Common myeloid progenitor, CD34-positive (primary cell): ENCODE measurements at places on chromosomes 3 and 15.
A peak's percentile ranks its signal among the peaks of the same experiment; 100 is the strongest.

DNA sequence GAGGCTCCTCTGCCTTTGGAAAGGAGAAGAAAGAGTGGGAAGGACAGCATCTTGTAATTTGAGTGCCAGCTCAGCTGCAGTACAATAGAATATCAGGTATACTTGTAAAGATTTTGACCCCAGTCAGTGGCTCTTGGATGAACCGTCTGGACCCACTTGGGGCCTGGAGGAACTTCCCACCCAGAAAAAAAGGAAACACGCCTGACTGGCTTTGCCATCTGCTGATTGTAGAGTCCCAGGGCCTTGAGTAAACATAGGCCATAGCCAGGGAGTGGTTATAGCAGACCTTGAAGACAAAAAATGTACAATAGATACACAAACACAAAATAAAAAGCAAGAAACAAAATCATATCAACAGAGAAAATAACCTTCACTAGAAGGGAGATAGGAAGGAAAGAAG is 112.1 kb downstream of the GOLIM4 start:
- no peak overlapping the region for H3K4me3 ChIP-seq
- no peaks in the 10 kb centered on the region for H3K36me3 ChIP-seq
- H3K27me3 ChIP-seq: no peaks in the 10 kb centered on the region

DNA sequence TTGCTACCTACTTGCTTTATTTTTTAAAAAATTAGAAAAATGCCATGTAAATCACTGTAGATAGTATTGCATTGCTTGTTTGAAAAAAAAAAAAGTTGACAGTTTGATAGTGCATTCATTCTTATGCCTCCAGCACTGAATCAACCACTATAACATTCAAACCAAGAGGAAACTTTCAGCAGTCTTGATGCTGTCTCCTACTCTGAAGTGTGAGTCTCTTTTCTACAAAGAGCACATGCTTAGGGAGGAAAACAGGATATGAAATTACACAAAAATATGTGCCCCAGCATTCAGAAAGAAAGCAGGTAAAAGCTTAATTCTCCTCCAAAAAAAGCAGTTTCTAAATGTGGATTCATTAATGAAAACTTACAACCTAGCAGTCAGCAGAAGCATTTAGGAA is 78.3 kb downstream of the ZBTB20 start:
- DNase-seq: no peak
- H3K27me3 ChIP-seq: no peaks in the 10 kb centered on the region
- no peaks in the 10 kb centered on the region for H3K4me1 ChIP-seq
- peaks cover 8% of the 10 kb centered on the region for H3K36me3 ChIP-seq
- no peak overlapping the region for H3K4me3 ChIP-seq

DNA sequence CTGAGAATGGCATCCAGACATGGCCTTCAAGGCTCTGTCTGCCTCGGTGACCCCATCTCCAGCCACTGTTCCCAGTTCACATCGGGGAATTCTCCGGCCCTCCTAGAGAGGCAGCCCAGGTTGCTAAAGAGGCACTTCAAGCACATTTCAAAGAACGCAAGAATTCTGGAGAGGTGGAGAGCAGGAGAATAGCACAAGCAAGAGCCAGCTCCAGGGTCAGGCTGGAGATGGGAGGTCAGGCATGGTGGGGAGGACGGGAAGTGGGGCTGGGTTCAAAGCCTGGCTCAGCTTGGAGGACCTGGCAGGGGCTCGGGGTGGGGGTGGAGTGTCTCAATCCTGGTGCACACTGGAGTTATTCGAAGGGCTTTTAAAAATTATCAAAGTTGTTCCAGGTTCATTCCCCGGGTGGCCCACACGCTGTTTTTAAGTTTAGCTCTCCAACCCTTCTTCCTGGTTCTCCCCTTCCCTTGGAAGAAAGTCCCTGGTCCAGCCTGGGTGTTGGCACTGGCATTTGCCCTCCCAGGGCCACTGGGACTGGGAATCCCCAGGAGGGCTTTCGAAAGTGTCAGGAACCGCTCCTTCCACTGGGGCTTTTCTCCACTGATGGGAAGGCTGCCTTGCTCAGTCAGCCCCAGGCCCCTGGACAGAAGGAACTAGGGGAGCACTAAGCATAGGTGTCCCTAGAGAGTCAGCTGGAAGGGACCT is 35.8 kb downstream of the ZNF710 start:
- no peaks in the 10 kb centered on the region for H3K36me3 ChIP-seq
- H3K27ac ChIP-seq: peak overlapping the region; percentile 37
- no peaks in the 10 kb centered on the region for H3K27me3 ChIP-seq
- DNase-seq: no peak

DNA sequence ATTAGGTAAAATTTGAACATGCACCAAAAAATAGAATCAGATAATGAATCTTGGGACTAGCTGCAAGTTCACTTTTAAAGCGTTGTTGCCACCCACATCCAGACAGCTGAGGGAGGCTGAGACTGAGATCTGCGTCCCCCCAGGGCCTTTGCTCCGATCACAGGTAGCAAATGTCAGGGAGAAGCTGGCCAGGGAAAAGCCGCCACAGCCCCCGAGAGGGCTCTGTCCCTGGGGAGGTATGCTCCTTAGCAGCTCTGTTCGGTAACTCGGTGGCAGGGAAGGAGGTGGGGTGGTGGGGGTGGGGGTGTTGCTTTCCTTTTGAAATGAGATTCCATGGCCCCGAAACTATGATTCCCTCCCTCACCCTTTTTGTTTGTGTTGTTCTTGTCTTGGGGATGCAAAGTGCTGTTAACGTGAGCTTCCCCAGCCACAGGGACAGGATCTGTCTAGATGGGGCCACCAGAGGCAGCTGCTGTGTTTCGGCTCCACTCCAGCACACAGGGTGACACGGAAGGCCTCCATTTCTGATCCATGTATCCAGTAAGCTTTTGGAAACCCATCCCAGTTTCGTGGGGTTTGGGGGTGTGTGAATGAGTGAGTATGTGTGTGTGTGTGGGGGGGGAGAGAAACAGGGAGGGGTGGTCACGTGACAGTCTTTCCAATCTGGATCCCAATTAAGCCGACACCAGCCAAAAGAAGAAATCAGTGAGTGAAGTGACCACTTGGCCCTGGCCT is 1.1 kb upstream of the MINAR1 start:
- H3K27ac ChIP-seq: no peak overlapping the region
- DNase-seq: no peak
- H3K27me3 ChIP-seq: peaks cover 92% of the 10 kb centered on the region
- H3K36me3 ChIP-seq: no peaks in the 10 kb centered on the region
- peaks cover 21% of the 10 kb centered on the region for H3K4me1 ChIP-seq

DNA sequence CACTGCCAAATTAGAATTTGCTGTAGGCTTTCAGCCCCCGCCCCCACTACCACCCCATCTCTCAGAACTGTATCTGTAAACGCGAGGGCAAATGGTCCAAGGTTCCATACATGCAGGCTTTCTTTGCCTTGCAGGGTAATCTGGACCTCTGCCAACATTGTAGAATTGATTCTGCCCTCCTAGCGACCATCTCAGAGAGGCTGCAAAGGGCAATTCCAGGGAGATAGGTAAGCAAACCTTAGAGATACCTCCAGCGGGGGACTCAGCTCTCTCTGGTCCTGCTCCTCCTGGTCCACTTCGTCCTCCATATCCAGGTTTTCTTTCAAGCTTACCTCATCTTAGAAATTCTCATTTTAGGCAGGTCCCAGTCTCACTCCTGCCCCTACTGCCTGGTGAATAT is 64.4 kb downstream of the SLMAP start:
- H3K4me1 ChIP-seq: peaks cover under 1% of the 10 kb centered on the region
- no peaks in the 10 kb centered on the region for H3K27me3 ChIP-seq
- H3K36me3 ChIP-seq: peaks cover 2% of the 10 kb centered on the region
- DNase-seq: peak; percentile 4
- no peak overlapping the region for H3K27ac ChIP-seq

DNA sequence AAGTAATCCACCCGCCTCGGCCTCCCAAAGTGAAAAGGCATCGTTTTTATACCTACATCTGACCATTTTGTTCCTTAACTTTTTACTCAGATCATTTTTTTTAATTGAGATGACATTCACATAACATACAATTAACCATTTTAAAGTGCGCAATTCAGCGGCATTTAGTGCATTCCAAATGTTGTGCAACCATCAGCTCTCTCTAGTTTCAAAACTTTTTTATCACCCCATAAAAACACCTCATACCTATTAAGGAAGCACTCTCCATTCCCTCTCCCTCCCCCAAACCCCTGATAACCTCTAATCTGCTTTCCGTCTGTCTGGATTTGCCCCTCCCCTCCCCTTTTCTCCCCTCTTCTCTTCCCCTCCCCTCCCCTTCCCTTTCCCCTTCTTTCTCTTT is 310.1 kb downstream of the UACA start:
- no peaks in the 10 kb centered on the region for H3K27me3 ChIP-seq
- H3K4me1 ChIP-seq: no peaks in the 10 kb centered on the region
- no peak for DNase-seq
- H3K4me3 ChIP-seq: no peak overlapping the region

GRCh38 chr3:46676601-46677410 is 16.7 kb downstream of the ALS2CL start:
- H3K27ac ChIP-seq: no peak overlapping the region

DNA sequence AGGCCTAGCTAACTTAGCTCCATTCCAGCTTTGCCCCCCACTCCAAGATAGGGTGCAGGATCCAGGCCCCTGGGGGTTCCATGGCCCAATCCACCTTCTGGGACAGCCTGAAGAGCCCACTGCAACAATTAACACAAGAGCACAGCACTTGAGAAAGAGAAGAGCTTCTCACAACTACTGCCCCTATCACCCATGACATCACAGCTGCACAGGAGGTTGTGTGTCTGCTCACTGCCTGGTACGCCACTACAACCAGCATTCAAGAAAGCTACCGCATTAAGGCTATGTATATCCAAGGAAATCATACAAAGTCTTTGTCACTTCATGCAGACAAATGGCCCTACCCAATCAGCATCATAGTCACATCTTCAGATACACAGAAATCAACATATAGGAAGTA is 62.0 kb downstream of the MYO5A start:
- peaks cover 4% of the 10 kb centered on the region for H3K4me1 ChIP-seq
- no peak overlapping the region for H3K4me3 ChIP-seq
- H3K27me3 ChIP-seq: no peaks in the 10 kb centered on the region
- no peak overlapping the region for H3K27ac ChIP-seq
- no peak for DNase-seq

GRCh38 chr15:101547737-101548136 is 58.2 kb upstream of the PCSK6 start:
- peaks cover 62% of the 10 kb centered on the region for H3K27me3 ChIP-seq
- H3K36me3 ChIP-seq: no peaks in the 10 kb centered on the region
- no peak for DNase-seq
- no peaks in the 10 kb centered on the region for H3K4me1 ChIP-seq
- H3K27ac ChIP-seq: no peak overlapping the region

GRCh38 chr3:34676436-34676835 is 878.0 kb downstream of the PDCD6IP start:
- no peak overlapping the region for H3K27ac ChIP-seq
- DNase-seq: no peak
- no peaks in the 10 kb centered on the region for H3K27me3 ChIP-seq
- no peaks in the 10 kb centered on the region for H3K36me3 ChIP-seq

GRCh38 chr15:27989427-27989826 is 109.7 kb downstream of the OCA2 start:
- DNase-seq: no peak
- no peaks in the 10 kb centered on the region for H3K36me3 ChIP-seq
- H3K27ac ChIP-seq: no peak overlapping the region
- H3K27me3 ChIP-seq: no peaks in the 10 kb centered on the region
- no peaks in the 10 kb centered on the region for H3K4me1 ChIP-seq

- no peak overlapping the region for H3K4me3 ChIP-seq
- no peak for DNase-seq
- H3K27me3 ChIP-seq: no peaks in the 10 kb centered on the region
- H3K4me1 ChIP-seq: no peaks in the 10 kb centered on the region
- H3K36me3 ChIP-seq: peaks cover 43% of the 10 kb centered on the region
- H3K27ac ChIP-seq: no peak overlapping the region
Measured at GRCh38 chr3:32725721-32726120, 40.7 kb downstream of the CNOT10 start.

DNA sequence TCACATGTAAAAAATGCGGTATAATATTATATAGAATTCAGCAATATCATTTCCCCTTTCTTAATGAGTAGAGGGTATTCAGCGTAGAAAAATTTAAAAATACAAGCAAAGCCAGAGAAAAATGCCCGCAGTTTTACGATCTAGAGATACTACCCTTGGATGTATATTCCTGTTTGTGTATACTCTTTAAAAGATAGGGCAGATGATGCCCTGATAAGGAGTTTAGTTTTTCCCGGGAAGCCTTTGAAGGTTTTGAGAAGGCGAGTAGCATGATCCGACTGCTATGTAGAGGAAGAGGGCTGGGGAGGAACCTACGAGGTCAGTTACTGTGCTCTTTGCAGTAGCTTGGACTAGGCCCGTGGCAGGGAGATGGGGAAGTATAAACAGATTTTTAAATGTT is 1.2 kb downstream of the YEATS2 start:
- peaks cover 13% of the 10 kb centered on the region for H3K4me1 ChIP-seq
- peaks cover 7% of the 10 kb centered on the region for H3K36me3 ChIP-seq
- no peaks in the 10 kb centered on the region for H3K27me3 ChIP-seq
- H3K27ac ChIP-seq: peak overlapping the region; percentile 86
- DNase-seq: peak; percentile 65

DNA sequence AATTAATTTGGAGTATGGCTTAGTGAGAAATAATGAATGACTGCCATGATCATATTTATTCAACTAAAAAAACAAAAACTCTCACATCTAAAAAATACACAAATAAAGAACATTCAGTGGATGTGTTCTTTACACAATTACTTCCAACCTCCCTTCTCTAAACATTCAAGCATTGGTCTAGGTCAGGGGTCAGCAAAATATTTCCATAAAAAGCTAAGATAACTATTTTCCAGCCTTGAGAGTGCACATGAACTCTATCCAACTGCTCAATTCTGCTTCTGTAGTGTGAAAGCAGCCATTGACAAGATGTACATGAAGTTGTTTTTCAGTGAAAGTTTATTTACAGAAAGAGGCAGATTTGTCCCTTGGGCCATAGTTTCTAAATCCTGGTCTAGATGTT is 406.3 kb downstream of the MAGI1 start:
- H3K4me1 ChIP-seq: no peaks in the 10 kb centered on the region
- no peaks in the 10 kb centered on the region for H3K36me3 ChIP-seq
- DNase-seq: no peak
- no peak overlapping the region for H3K27ac ChIP-seq
- H3K4me3 ChIP-seq: no peak overlapping the region
- H3K27me3 ChIP-seq: no peaks in the 10 kb centered on the region

DNA sequence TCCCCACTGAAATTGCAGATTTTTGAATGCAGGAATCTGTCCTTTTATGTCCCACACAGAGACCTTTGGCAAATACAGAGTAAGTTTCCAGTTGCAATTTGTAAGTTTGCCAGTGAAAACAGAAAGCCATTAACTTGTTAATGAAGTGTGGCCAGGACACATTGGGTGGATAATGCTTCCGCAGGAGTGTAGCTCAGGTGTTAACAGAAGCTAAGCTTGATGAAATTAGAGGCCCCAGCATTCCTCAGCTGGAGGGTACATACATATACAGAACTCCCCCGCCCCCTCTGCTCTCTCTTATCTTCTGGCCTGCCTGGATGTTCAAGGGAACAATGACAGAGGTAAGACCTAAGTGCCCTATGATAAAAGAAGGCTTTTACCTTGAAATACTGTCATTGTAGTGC is 8.1 kb upstream of the LRRC2 start:
- H3K36me3 ChIP-seq: no peaks in the 10 kb centered on the region
- DNase-seq: no peak
- peaks cover 15% of the 10 kb centered on the region for H3K27me3 ChIP-seq
- no peaks in the 10 kb centered on the region for H3K4me1 ChIP-seq
- no peak overlapping the region for H3K27ac ChIP-seq
